Tibial nerve (tissue), 4 donors: ENCODE measurements at places on chromosomes 4 and X. TPM values are rescaled to one million over a fixed set of nuclear protein-coding genes. Genes with fewer than 3 reads are reported as not detected.

FGF2 gene
- 19.0 TPM for total RNA-seq

SLC39A8 gene
- 27.0 TPM for total RNA-seq

CLIC2 gene
- total RNA-seq: 21.6 TPM

CSAG2 gene
- not detected for total RNA-seq

GRCh38 chrX:19064175-19064574 is 58.1 kb downstream of the ADGRG2 start:
- no peak for DNase-seq
- H3K4me1 ChIP-seq: no peaks in the 10 kb centered on the region
- H3K36me3 ChIP-seq: no peaks in the 10 kb centered on the region
- no peaks in the 10 kb centered on the region for H3K27me3 ChIP-seq
- H3K4me3 ChIP-seq: no peak overlapping the region
- H3K27ac ChIP-seq: no peak overlapping the region

GRCh38 chrX:66677430-66677829 is 38.6 kb upstream of the EDA2R start:
- no peak overlapping the region for H3K4me3 ChIP-seq
- no peaks in the 10 kb centered on the region for H3K36me3 ChIP-seq
- H3K27me3 ChIP-seq: no peaks in the 10 kb centered on the region
- no peak for DNase-seq

- no peaks in the 10 kb centered on the region for H3K4me1 ChIP-seq
- H3K36me3 ChIP-seq: no peaks in the 10 kb centered on the region
- no peak overlapping the region for H3K4me3 ChIP-seq
Observed at GRCh38 chrX:137428766-137429591, 136.9 kb upstream of the ZIC3 start.

GRCh38 chrX:103120748-103121147 is 27.8 kb upstream of the NXF3 start:
- DNase-seq: no peak
- no peaks in the 10 kb centered on the region for H3K27me3 ChIP-seq
- no peaks in the 10 kb centered on the region for H3K4me1 ChIP-seq
- H3K36me3 ChIP-seq: no peaks in the 10 kb centered on the region
- H3K27ac ChIP-seq: no peak overlapping the region
- H3K4me3 ChIP-seq: no peak overlapping the region

DNA sequence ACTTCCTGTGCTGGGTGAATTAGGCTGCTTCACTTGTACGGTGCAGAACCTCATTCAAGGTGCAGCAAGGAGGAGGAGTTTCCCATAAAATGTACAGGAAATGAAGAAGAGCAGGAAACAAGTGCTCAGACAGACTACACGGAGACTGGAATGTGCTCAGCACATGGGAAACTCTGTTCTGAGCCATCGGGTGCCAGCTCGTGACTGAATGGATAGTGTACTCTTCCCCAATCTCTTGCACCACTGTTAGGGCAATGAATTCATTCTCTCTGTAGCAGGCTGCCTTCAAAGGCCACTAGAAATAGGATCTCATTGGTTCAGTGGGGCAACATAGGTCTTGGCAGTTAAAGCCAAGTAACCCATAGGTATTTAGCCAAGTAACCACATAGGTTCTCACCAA is 200.0 kb upstream of the LDB2 start:
- H3K36me3 ChIP-seq: no peaks in the 10 kb centered on the region
- H3K4me1 ChIP-seq: peaks cover 5% of the 10 kb centered on the region
- no peaks in the 10 kb centered on the region for H3K27me3 ChIP-seq
- H3K27ac ChIP-seq: no peak overlapping the region
- no peak overlapping the region for H3K4me3 ChIP-seq
- no peak for DNase-seq

GRCh38 chr4:74431113-74431826 is 13.7 kb upstream of the AREG start:
- no peaks in the 10 kb centered on the region for H3K36me3 ChIP-seq
- H3K27me3 ChIP-seq: no peaks in the 10 kb centered on the region

- no peaks in the 10 kb centered on the region for H3K4me1 ChIP-seq
- no peaks in the 10 kb centered on the region for H3K27me3 ChIP-seq
- no peak for DNase-seq
- H3K4me3 ChIP-seq: no peak overlapping the region
- H3K36me3 ChIP-seq: no peaks in the 10 kb centered on the region
- no peak overlapping the region for H3K27ac ChIP-seq
Observed at GRCh38 chr4:36320117-36320896, 38.9 kb downstream of the DTHD1 start.
